ENCODE measurements at places on chromosomes 1 and 21.

DNA sequence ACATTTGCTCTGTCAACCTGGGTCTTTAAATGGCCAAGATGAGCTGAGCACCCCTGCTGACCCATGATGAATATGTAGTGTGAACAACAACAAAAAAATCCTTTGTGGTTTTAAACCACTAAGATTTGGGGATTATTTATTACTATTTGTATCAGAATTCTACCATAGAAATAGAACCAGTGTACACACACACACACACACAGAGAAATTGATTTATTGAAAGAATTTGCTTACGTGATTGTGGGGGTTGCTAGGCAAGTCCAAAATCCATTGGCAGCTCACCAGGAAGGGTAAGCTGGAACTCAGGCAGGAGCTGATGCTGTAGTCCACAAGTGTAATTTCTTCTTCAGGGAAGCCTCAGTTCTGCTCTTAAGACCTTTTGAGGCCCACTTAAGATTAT is 82.5 kb upstream of the MAP1LC3C start:
- no peak for DNase-seq

DNA sequence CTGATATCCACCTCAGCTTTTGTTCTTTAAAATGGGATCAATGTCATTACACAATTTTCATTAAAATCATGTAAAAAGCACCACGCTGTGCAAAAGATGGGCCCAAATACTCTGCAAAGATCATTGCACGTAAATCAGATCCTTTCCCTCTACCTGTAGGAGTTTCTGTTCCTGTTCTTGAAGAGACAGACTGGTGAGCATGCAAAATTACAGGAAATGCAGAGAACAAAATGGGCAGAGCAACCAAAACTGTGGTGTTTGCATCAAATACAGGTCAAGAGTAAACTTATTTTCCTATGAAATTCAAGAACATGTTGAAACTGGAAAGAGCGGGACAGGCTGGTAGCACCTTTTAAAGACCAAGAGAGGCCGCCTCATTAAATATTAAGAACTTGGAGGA is 294.9 kb upstream of the ADGRL2 start:
- no peak for DNase-seq

DNA sequence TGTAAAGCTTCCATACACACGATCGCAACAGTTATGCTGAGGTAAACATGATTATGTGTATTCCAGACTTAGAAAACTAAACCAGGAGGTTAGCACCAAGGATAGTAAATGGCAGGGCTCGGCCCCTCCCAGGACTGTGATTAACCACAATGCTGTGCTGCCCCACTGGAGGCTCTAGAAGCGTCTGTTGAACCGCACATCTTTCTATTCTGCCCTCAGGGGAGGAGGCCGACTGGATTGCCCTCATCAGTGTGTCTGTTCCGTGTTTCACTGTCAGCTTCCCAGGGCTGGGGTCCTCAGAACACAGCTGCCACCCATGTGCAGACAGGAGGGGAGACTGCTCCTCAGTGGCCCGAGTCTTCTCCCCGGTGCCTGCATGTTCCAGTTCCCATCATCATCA is 12.8 kb upstream of the ASCL5 start:
- DNase-seq = no peak

DNA sequence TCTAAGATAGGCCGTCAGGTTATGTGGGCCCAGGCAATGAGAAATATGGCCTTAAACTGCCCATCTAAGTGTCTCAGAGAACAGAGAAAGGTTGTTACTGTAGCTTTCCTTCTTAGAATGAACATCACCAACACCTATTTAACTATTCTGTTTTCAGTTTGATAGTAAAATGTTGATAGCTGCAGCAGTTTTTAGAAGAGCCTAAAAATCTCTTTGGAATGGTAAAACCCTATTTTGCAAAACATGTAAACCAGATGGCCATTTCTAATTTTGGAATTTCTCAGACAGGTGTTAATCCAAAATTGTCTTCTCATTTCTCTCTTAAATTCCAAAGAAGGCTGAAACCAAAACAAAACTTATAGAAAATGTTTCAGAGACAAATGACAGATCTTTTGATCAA is 57.5 kb downstream of the DIPK1A start:
- no peak for DNase-seq

GRCh38 chr1:230643908-230644307 is 1.6 kb downstream of the COG2 start:
- DNase-seq = no peak

- peak; percentile 56 for DNase-seq
These were observed 369.7 kb downstream of the RRAGC start for GRCh38 chr1:38489844-38490270.

DNA sequence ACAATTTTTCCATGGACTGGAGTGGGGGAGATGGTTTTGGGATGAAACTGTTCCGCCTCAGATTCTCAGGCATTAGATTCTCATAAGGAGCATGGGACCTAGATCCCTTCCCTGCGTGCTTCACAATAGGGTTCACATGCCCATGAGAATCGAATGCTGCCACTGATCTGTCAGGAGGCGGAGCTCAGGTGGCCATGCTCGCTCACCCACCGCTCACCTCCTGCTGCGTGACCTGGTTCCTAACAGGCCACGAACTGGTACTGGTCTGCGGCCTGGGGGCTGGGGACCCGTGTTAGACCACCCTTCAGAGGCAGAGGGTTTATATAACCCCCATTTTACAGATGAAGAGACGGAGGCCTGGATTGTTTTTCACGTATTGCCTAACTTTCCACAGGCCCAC is 16.3 kb upstream of the SRSF4 start:
- DNase-seq = no peak

- no peak for DNase-seq
These were observed 90.9 kb downstream of the GIPC2 start for GRCh38 chr1:78136680-78137079.

DNA sequence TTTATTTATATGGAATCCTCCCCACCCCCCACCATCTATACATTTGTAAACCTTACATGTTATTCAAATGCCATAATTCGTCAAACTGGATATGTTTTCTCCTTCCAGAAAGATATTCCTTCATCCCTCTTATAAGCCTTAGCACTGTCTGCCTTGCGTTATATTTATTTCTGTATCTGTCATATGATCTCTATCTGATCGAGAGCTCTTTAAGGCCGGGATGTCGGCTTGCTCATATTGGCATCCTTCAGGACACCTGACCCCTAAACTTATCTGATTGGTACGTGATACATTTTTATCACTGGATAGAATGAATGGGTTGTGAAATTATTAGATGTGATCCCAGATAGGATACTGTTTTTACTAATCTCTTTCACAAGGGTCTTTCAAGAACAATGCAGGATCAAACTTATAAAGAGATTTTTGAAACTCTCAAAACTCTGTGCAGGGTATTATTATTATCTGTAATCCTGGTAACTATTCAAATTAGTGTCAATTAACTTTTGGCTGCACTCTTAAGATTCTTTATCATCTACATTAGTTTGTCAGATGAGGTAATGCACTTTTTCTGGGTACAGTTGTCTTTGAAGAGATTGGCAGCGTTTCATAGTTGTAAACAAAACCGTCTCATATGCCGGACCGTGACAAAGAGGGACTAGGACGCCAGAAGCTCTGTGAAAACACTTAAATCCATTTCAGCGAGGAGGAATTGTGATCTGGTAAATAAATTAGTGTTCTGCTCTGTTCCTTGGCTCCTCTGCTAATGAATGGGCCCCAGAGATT is 152.0 kb downstream of the KIF26B start:
- no peak for DNase-seq

DNA sequence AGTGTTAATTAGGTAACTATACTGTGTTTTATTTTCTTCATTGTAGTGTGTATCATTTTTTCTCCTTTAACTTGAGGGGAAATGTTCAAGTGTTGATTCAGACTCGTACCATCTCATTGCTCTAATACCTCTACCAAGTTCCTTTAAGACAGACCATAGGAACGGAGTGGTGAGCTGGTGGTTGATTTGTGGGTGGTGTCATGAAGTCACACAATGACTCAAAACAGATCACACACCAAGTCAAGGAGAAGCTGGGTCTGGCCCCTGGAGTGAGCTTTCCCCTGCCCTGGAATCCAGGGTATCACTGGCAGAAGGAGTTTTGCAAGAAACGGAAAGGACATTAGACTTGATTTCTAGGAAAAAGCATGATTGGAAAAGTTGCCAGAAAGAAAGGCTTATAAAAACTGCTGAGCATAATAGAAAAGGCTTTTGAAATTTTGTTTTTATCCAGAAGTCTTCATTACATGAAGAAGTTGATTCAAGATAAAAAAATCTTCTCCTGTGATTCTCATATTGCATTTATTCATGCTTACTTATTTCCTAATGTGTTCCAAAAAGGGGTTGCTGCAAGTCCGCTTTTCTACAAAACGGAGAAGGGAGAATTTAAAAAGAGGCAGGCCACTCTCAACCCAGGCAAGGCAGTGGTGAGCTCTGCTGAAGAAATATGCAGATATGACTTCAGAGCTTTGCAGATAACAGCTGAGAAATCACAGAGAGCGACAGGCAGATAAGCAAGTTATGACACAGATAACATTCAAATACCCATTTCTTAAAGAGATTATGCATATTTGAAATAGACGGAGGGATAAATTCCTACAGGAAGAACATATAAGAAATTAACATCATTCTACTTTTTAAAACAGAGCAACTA is 79.7 kb downstream of the TBX19 start:
- DNase-seq = peak; percentile 34

DNA sequence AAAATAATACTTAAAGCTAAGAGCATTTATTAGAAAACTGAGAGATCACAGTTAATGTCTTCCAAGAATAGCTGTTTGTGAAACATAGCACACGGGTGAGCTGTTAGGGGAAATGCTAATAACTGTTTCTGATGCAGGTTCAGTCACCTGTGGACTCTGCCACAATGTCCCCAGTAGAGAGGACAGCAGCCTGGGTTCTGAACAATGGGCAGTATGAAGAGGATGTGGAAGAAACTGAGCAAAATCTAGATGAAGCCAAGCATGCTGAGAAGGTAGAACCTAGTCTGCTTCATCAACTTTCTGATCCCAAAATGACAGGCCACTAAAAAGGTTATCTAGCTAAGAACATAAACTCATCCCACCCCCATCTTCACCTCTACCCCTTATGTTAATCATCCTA is 32.6 kb downstream of the CLEC20A start:
- DNase-seq = no peak

DNA sequence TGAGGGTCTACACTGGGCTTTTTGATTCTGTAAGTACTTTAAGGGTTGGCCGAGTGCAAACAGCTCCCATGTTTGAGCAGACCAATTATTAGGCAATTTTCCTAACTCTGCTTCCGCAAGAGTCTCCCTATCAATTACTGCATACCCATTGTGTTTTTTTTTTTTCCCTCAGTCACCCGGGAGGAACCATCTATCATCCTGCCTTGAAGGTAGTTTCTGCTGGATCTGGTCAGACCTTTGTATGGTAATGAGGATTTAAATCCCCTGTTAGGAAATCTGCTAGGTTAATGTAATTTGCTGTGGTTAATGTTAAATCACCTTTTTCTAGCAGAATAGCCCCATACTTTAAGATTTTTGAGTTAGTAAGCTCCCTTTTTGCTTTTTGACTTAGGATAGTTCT is 40.8 kb upstream of the WARS2 start:
- no peak for DNase-seq

DNA sequence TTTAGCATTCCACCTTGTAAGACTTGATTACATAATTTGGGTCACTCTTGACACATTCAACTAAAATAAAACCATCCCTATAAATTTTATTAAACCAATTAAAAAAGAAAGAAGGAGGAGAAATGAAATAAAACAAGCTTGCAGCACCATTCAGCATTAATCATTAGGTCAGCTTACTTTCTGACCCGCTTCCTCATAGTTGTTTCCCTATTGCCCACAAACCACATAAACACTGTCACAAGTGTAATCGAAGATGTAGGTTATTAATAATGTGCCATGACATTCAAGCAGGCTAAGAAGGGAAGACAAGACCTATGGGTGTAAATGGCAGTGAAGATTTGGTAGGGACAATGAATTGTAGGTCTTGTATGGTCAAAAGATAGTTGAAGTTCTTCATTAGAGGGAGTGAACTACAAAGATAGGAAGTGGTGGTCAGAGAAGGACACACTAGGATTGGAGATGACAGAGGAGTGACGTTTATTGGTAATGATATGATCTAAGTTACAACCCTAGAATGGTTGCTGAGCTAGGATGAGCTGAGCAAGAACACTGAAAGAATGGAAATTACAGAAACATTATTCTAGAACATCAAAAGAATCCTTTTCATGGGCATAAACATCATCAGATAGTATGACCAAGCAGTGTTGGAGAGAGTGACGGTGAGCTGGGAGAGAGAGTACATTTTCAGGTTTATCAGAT is 231.5 kb downstream of the KCNT2 start:
- DNase-seq = no peak

DNA sequence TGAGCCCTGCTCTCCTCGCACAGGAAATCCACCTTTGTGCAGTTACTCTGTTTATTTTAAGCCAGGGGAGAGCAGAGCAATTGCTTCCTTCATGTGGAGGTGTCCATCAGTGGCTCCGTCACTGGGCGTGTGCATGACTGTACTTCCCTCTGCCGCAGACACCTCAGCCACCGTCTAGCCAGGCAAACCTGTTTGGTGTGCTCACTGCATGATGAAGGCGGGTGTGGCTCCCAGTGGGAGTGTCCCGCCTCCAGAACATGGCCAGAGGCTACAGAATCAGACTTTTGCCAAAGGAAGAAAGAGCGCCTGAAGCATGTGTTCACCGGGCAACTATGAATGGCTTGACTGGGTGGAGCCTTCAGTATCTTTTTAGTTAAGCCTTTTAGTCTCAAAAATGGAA is 26.1 kb upstream of the LAMC2 start:
- no peak for DNase-seq

DNA sequence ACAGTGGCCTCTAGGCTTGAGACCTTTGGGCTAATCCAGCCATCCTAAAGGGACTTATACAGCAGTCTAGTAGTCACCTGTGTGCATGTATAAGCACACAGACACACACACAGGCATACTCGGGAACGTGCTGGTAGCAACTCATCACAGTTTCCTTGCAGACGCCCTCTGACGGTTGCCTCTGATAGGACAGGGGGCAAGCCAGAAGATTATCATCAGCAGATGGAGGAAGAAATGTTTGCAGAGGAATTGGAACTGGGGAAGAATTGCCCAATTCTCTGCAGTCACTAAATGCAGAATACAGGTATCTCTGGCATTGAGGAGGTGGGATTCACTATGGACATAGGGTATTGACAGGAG is 222.2 kb downstream of the C1orf94 start:
- no peak for DNase-seq

DNA sequence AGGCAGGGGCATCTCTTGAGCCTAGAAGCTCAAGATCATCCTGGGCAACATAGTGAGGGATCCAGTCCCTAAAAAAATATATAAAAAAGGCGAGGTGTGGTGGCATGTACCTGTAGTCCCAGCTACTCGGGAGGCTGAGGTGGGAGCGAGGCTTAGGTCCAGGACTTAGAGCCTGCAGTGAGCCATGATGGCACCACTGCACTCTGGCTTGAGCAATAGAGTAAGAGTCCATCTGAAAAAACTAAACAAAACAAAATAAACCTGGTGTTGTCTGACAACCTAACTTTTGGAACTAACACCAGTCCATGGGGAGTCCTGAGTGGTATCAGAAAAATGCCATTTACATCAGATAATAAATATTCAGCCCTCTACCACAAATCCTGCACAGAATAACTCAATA is 110.1 kb upstream of the NRIP1 start:
- no peak for DNase-seq

All from activated T-cell treated with anti-CD3 and anti-CD28 coated beads for 48 hours (primary cell).